ENCODE measurements at places on chromosomes 3 and 15.

DNA sequence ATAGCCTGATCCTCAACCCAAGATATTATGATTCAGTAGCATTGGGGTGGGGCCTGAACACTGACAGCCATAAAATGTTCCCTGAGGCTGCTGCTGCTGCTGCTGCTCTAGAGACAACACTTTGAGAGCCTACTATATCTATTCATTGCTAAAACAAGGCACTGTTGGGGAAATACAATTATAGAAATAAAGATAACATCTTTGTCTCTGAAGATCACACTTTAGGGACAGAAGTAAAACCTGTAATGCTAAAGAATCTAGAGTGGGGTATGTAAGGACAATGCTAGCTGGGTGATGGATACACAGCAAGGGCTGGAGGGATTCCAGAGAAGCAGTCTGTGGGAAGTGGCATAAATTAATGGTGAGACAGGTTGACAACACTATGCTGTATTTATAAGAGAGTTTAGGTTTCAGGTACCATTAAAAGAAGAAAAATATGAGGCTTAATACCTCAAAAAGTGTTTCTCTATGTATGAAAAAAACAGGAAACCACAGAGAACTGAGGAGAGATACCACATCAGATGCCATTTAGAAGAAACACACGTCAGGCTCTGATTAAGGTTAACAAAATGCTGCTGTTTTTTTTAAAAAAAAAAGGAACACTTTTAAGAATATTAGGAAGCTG, 115.9 kb downstream of the CBLB start:
- no peak for DNase-seq

- no peak for DNase-seq
These were observed 76.8 kb upstream of the LRIG1 start for GRCh38 chr3:66577426-66578203.

GRCh38 chr3:121951291-121951919, 57.2 kb downstream of the SLC15A2 start:
- DNase-seq = no peak

- no peak for DNase-seq
These were observed 204.4 kb downstream of the OTOL1 start for GRCh38 chr3:161700998-161701397.

DNA sequence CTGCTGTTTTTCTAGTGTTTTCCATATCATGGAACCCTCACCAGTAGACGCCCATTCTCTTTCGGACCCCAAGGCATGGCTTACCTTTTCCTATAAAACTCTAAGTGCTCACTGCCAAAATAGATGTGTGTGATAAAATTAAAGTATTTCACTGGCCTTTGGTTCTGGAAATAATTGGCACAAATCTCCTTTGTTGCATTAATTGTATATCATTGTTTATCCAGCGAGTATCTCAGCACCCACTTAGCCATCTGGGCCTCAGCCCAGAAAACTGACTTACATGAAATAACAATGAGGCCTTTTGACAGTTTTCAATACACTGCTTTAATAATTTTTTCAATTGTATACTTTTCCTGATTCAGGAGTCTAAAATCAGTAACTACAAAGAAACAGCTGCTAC, 105.1 kb downstream of the MECOM start:
- DNase-seq = no peak

- no peak for DNase-seq
These were observed 16.0 kb downstream of the GOLGA8S start for GRCh38 chr15:23370578-23370977.

DNA sequence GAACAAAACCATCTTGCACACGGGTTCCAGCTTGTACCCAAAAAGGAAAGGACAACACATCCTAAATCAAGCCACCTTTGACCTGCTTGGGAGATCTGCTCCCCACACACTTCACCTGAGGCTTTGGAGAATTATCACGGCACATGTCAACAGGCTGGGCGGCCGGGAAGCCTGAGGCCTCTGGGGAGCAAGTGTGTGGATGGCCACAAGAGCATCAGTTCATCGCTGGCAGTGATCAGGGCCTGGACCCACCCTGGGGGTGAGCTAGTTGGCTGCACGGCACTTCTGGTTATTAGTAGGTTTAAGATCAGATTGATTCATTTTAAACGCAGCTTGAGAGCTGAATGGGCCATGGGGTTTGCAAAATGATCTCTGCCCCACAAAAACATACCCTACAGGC, 108.5 kb downstream of the CHSY1 start:
- DNase-seq = no peak

GRCh38 chr3:179460260-179460659, 9.0 kb upstream of the GNB4 start:
- no peak for DNase-seq

- no peak for DNase-seq
These were observed 32.4 kb downstream of the B3GALNT1 start for GRCh38 chr3:161072751-161073150.

GRCh38 chr15:96320703-96321638, 9.5 kb upstream of the NR2F2 start:
- no peak for DNase-seq

DNA sequence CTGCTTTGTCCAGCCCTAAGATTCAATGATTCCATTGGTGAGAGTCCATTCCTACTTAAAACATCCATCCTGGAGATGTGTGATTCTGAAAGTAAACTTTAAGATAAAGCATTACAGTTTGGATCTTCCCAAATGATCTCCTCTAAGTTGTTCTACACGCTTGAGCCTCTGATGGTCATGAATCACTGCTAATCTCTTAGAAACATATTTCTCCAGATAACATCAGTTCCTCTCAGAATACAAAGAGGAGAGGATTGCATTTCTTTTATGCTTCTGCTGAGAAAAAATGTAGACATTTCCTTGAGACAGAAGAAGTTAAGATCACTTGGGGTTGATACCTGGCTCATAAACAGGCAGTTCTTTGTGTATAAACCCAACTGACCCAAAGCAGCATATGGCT, 281.2 kb upstream of the DPH6 start:
- DNase-seq = no peak

DNA sequence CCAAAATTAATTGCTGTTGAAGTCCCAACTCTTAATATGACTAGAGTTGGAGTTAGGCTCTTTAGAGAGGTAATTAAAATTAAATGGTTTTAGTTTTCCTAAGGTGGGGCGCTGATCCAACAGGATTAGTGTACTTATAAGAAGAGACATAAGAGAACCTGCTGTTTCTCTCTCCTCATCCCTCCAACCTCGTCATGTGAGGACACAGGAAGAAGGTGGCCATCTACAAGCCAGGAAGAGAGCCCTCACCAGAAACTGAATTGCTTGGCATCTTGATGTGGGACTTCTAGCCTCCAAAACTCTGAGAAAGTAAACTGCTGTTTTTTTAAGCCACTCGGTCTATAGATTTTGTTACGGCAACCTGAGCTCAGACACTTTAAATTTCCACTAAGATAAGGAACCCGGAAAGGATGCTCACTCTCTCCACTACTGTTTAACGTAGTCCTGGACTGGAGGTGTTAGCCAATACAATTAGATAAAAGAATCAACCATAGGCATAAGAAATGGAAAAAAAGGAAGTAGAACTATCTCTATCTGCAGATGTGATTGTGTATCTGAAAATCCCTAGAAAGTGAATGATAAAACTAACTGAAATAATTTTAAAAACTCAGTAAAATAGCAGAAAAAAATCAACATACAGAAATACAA, 26.8 kb downstream of the DCBLD2 start:
- DNase-seq = no peak

DNA sequence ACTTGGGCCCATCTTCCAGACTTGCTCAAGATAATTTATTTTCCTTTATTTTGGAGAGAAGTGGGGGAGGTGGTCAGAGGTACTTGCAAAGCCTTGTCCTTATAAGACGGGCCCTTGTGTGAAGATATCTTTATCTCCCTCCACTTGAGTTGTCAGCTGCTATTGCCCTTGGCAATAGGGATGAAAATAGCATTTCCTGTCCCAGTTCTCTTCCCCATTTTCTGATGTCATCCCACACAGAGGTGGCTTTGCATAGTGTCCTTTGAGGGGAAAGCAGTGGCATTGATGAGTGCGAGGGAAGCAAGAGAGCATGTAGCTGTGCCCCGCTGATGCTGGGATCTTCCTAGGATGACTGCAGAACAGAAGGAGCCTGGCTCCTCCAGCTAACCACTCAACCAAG, 41.9 kb upstream of the TUBGCP5 start:
- no peak for DNase-seq

DNA sequence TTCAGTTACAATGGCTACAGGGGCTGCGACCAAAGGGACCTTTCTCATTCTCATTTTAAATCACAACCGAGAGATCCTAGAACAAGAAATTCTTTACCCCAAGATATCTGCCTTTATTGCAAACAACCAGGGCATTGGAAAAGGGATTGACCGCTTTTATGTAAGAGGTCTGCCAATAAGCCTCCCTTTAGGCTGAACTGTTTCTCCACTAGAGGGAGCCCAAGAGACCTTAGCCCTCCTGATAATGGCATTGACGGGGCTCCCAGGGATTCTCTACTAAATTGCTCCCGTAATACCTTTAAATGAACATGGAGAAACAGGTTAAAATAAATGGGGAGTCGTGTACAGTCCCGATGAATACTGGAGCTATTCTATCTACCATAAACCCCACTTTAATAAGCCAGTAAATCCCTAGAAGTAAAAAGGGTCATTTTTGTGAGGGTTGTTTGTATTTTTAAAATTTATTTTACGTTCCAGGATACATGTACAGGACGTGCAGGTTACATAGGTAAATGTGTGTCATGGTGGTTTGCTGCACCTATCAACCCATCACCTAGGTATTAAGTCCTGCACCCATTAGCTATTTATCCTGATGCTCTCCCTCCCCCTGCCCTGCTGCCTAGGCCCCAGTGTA, 7.5 kb upstream of the IGSF10 start:
- no peak for DNase-seq

GRCh38 chr3:171844873-171845272, 1.7 kb downstream of the TMEM212 start:
- DNase-seq = no peak

- no peak for DNase-seq
These were observed 68.1 kb downstream of the TRIM69 start for GRCh38 chr15:44804298-44805046.

GRCh38 chr3:72004749-72005292, 219.9 kb upstream of the PROK2 start:
- no peak for DNase-seq

GRCh38 chr3:27758083-27758482, 36.0 kb upstream of the EOMES start:
- no peak for DNase-seq

DNA sequence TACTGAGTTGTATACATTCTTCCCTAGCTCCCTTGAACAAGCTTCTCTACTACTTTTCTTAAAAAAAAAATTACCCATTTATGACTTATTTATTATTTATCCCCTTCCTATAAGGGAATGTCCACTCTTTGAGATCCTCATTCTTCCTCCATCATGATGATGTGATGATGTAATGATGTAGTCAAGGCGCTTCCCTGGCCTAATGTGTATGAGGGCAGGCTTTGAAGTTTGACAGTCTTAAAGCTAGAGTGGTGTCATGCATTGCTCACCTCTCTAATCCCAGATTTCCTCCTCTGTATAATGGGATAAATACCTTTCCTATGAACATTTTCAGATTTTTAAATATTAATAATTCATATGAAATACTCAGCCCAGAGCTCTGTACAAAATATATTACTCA, 486.0 kb upstream of the TPRG1 start:
- DNase-seq = no peak
